ENCODE measurements at places on chromosomes 2 and 18.

GRCh38 chr2:156338578-156338977, 6.1 kb upstream of the NR4A2 start:
- no peak for DNase-seq

GRCh38 chr2:238235856-238236255, 4.0 kb downstream of the HES6 start:
- no peak for DNase-seq

- no peak for DNase-seq
These were observed 61.7 kb downstream of the PLB1 start for GRCh38 chr2:28557389-28558131.

DNA sequence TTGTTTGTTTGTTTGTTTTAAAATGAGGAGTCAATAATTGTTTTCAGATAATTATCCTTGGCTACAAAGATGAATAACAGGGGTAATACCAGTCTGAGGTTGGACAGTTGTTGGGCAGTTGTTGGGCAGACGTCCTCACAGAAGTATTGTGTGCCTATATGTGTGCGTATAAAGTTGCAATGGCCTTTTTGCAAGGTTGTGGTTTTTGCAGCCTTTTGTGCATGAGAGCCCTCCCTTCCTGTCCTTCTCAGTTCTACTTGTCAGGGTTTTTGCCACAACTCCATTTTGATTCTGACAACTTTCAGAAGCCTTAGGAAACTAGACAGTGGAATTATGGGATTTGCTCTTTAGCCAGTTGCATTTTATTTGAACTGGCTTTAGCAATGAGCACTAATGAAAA, 6.0 kb upstream of the STK39 start:
- no peak for DNase-seq

DNA sequence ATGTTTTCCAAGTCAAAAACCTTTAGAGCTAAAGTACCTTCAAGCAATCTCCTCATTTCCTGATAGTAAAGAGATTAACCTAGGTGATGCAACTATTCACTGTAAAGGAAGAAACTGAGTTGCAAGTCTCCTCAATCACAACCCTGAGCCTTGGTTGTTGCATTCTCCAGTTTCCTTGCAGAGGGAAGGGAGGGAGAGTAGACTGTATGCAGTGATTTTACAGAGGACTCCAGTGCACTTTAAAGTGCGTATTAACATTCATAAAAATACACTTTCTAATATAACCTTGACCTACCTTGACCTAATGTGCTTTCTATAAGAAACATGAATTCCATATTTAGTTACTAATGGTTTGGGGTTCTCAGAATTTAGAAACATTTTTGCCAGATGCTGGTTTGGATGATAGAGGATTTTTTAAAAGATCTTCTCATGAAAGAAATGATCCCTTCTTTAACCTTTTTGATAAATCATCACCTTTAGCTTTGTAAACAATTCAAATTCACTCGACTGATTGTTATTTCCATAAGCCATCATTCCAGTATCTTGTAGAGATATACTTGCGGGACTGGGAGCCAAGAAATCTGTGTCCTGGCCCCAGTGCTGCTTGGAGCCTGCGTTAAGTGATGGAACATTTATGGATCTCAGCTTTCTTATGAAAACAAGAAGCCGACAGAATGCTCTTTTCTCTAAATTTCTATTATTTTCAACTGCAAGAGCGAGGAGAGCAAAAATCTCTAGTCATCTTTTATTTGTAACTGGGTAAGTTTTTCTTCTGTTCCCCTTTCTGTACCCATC, 228.3 kb downstream of the ZNF521 start:
- no peak for DNase-seq

Measured in WERI-Rb-1 (cell line).